Osteoblast (primary cell): ENCODE measurements at places on chromosomes 7 and 10.

- H3K27ac ChIP-seq = no peak overlapping the region
- H3K4me1 ChIP-seq = no peaks in the 10 kb centered on the region
- peak overlapping the region; percentile 13 for H3K4me3 ChIP-seq
- peak; percentile 74 for DNase-seq
- H3K36me3 ChIP-seq = no peaks in the 10 kb centered on the region
- peaks cover 23% of the 10 kb centered on the region for H3K27me3 ChIP-seq
Measured at GRCh38 chr10:21173802-21174714, 276.9 kb upstream of the NEBL start.

DNA sequence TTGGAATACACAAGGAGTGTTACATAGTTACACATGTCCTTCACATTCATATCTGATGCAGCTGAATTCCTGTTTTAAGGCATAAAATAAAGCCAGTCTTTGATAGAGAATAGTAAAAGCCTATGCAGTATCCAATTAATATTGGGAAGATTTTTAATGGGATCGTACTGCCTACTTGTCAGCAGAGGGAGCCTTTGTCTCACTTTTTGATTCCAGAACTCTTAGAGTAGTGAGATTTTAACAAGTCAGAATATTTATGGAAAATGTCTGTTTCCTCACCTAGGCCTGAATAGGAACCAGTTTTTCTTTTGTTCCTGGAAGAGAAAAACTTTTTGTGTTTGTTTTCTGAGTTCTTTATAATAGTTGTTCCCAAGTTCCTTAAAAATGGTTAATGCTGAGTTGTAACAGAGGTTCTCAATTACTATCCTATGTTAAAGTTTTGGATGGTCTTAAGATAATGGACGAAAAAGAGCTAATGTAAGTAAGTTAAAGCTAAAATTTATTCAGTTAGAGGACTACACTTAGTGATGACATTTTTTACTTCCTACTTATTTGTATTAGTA, 114.0 kb downstream of the BBS9 start:
- no peaks in the 10 kb centered on the region for H3K36me3 ChIP-seq
- H3K27me3 ChIP-seq = no peaks in the 10 kb centered on the region
- no peaks in the 10 kb centered on the region for H3K4me1 ChIP-seq
- no peak overlapping the region for H3K27ac ChIP-seq

DNA sequence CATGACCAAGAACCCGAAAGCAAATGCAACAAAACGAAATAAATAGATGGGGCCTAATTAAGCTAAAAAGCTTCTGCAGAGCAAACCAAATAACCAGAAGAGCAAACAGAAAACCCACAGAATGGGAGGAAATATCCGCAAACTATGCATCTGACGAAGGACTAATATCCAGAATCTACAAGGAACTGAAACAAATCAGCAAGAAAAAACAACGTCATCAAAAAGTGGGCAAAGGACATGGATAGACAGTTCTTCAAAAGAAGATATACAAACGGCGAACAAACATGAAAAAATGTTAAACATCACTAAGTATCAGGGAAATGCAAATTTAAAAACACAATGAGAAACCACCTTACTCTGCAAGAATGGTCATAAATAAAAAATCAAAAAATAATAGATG, 35.3 kb upstream of the CACUL1 start:
- no peak for DNase-seq
- H3K27ac ChIP-seq = no peak overlapping the region
- no peaks in the 10 kb centered on the region for H3K36me3 ChIP-seq
- no peak overlapping the region for H3K4me3 ChIP-seq

DNA sequence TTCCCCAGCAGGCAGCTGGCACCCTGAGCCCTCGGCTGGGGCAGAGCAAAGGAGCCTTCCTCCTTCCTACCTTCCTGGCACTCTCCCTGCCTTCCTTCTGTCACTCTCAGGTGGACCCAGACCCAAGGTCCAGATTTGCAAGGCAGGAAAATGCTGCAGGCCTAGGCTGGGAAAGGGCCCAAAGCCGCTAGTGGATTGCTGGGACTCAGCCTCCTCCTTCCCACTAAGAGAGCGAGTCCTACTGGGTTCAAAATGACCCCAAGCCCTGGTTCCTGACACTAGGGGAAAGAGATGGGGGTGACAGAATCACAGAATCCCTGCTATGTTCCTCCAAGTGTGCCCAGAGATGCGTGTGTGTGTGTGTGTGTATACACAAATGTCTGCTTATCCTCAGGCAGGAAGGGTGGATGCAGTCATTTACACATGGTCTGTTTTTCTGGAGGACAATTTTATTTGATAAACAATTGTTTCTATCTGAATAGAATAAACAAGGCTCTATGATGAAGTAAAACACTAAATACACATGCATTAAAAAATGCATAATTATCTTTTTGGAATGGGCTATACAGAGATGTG, 1.3 kb upstream of the PLAU start:
- no peak for DNase-seq
- no peak overlapping the region for H3K4me3 ChIP-seq
- peaks cover 18% of the 10 kb centered on the region for H3K36me3 ChIP-seq
- peaks cover 62% of the 10 kb centered on the region for H3K4me1 ChIP-seq
- no peaks in the 10 kb centered on the region for H3K27me3 ChIP-seq

GRCh38 chr10:36475746-36476145, 649.7 kb upstream of the ANKRD30A start:
- no peaks in the 10 kb centered on the region for H3K27me3 ChIP-seq
- no peaks in the 10 kb centered on the region for H3K36me3 ChIP-seq
- no peak for DNase-seq
- no peaks in the 10 kb centered on the region for H3K4me1 ChIP-seq
- no peak overlapping the region for H3K27ac ChIP-seq

DNA sequence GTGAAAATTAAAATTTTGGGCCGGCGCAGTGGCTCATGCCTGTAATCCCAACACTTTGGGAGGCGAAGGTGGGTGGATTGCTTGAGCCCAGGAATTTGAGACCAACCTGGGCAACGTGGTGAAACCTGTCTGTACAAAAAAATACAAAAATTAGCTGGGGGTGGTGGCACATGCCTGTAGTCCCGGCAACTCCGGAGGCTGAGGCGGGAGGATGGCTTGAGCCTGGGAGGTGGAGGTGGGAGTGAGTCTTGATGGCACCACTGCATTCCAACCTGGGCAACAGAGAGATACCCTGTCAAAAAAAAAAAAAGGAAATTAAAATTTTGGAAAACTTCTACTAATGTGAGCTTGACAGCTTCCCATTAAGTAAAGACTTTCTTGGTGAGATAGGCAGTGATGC, 3.1 kb downstream of the SRRT start:
- no peak for DNase-seq
- H3K27me3 ChIP-seq = no peaks in the 10 kb centered on the region

DNA sequence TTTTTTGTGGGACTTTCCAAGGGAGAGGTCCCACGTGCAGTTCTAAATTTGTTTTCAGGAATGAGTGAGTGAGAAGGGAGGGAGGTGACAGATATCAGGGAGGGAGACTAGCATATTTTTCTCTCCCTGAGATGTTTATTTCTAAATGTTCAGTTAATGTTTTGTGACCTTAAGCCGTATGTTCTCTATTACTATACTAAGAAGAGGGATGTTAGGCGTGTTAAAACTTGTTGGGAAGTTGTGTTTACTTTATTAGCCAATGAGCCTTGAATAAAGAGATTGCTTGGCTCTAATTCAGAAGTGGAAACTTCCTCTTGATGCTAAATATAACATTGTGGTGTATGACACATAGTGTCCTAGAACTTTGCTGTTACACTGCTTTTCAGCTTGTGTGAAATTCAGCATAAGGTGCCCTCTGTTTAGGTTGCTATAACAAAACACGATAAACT, 37.3 kb downstream of the DNAH11 start:
- no peaks in the 10 kb centered on the region for H3K36me3 ChIP-seq
- DNase-seq = no peak
- no peak overlapping the region for H3K4me3 ChIP-seq
- H3K4me1 ChIP-seq = no peaks in the 10 kb centered on the region
- H3K27me3 ChIP-seq = no peaks in the 10 kb centered on the region

- H3K4me1 ChIP-seq = no peaks in the 10 kb centered on the region
- no peak for DNase-seq
- no peaks in the 10 kb centered on the region for H3K36me3 ChIP-seq
- peak overlapping the region; percentile 39 for H3K4me3 ChIP-seq
- no peak overlapping the region for H3K27ac ChIP-seq
Measured at GRCh38 chr10:76632767-76633051, 1004.9 kb downstream of the KCNMA1 start.

GRCh38 chr7:150935149-150935548, 43.0 kb downstream of the KCNH2 start:
- no peak overlapping the region for H3K27ac ChIP-seq
- no peaks in the 10 kb centered on the region for H3K27me3 ChIP-seq
- peaks cover 3% of the 10 kb centered on the region for H3K4me1 ChIP-seq
- no peak for DNase-seq
- no peaks in the 10 kb centered on the region for H3K36me3 ChIP-seq
- H3K4me3 ChIP-seq = no peak overlapping the region

DNA sequence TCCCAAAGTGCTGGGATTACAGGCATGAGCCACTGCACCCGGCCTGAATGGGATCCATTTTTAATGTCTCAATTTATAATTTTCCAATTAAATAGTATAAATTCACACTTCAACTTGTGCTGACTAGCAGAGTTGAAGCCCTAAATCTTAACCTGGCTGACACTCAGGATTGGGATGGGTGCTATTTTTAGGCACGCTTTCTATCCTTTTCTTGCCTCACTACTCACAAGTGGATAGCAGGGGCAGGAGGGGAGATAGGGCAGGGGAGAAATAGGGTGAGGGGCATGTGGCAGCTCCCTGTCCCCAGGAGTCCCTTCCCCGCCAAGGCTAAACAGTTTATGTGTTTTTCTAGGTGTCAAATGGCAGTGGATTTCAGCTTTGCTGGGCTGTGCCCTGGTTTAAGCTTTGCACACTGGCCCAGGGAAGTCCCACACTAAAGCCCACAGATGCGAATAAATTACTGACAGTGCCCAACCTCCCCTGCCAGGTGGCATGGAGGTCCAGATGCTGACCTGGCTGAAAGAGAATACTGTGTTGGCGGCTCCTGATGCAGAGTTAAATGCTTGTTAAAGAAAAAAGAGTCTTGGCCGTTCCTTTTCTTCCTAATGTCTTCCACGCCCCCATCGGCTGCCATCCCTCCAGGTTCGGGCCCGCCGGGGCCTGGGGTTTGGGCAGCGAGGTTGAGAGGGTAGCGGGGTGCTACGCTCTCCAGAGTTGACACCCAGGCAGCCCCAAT, 36.2 kb upstream of the EFCAB10 start:
- H3K27me3 ChIP-seq = no peaks in the 10 kb centered on the region
- DNase-seq = no peak
- no peak overlapping the region for H3K4me3 ChIP-seq

DNA sequence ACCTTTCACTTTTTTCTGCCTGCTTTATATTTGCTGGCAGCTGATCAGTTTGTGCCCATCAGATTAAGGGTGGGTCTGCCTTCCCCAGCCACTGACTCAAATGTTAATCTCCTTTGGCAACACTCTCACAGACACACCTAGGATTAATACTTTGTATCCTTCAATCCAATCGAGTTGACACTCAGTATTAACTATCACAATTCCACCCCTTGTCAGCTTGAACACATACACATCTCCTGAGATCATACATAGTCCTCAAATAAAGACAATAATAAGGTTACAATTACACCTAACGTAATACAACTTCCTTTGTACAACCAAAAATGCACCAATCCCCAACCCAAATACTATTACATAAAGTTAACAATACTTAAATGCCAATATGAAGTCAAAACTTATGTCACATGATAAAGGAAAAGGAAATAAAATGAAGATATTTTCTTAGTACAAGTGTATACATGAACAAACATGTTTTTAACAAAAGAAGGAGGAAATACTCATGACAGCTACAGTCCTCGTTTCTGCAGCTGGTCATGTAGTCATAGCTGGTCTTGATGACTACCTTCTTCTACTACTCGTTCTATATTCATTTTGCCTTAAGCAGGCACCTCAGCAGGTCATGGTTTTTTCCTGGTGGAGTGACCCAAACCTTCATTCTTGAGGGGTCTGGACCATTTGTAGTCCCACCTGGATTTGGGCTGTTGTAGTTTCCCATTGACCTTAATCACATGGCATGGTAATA, 96.7 kb upstream of the CABCOCO1 start:
- no peak overlapping the region for H3K4me3 ChIP-seq
- no peak for DNase-seq
- no peaks in the 10 kb centered on the region for H3K4me1 ChIP-seq
- no peaks in the 10 kb centered on the region for H3K27me3 ChIP-seq
- H3K36me3 ChIP-seq = no peaks in the 10 kb centered on the region

DNA sequence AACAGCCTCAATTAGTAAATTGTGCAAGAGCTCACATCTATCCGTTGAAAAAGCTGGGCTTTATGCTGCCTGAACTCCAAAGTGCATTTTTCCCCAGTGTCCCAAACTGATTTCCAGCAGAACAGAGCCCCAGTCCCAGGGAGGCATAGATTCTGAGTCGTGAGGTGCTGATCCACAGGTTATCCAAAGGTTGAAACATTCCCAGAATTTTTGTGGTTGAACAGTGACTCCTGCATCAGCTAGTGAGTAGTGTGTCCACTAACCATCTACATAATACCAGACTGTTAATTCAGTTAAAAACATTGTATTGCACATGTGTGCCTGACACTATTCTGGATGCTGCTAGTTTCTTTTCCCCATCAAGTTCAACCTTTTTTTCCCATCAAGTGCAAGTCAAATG, 761.5 kb downstream of the GATA3 start:
- DNase-seq = no peak
- no peaks in the 10 kb centered on the region for H3K27me3 ChIP-seq
- H3K4me1 ChIP-seq = no peaks in the 10 kb centered on the region

- no peak overlapping the region for H3K27ac ChIP-seq
- no peaks in the 10 kb centered on the region for H3K36me3 ChIP-seq
- no peak overlapping the region for H3K4me3 ChIP-seq
- H3K4me1 ChIP-seq = peaks cover 2% of the 10 kb centered on the region
- H3K27me3 ChIP-seq = no peaks in the 10 kb centered on the region
Measured at GRCh38 chr7:144818511-144818910, 17.3 kb downstream of the TPK1 start.

- H3K27me3 ChIP-seq = no peaks in the 10 kb centered on the region
- H3K4me1 ChIP-seq = no peaks in the 10 kb centered on the region
- H3K27ac ChIP-seq = no peak overlapping the region
- DNase-seq = no peak
- no peaks in the 10 kb centered on the region for H3K36me3 ChIP-seq
- no peak overlapping the region for H3K4me3 ChIP-seq
Measured at GRCh38 chr10:131625041-131625440, 275.8 kb upstream of the PPP2R2D start.

DNA sequence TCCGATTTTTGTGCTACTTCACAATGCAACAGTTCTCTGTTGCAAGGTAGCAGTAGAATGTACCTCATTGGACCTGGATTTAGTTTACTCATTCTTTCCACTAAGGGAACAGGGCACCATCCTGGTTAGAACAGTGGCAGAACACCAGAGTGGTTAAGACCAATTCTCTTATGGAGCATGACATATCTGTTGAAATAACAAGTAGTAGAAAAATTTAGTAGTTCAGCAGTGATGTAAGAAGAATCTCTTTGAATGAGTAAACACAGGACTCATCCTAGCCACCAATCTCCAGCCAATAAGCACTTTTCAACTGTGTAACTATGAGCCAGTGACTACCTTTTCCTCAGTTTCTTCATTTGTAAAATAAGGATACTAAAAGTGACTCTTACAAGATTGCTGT, 2.4 kb downstream of the ANKRD22 start:
- no peaks in the 10 kb centered on the region for H3K36me3 ChIP-seq
